ENCODE measurements at places on chromosomes 11 and 22. TPM values are rescaled to one million over a fixed set of nuclear protein-coding genes. Genes with fewer than 3 reads are reported as not detected.

Gene KCNE3
- total RNA-seq: 0.11 TPM

Gene NPAT
- 77.1 TPM for total RNA-seq

DNA sequence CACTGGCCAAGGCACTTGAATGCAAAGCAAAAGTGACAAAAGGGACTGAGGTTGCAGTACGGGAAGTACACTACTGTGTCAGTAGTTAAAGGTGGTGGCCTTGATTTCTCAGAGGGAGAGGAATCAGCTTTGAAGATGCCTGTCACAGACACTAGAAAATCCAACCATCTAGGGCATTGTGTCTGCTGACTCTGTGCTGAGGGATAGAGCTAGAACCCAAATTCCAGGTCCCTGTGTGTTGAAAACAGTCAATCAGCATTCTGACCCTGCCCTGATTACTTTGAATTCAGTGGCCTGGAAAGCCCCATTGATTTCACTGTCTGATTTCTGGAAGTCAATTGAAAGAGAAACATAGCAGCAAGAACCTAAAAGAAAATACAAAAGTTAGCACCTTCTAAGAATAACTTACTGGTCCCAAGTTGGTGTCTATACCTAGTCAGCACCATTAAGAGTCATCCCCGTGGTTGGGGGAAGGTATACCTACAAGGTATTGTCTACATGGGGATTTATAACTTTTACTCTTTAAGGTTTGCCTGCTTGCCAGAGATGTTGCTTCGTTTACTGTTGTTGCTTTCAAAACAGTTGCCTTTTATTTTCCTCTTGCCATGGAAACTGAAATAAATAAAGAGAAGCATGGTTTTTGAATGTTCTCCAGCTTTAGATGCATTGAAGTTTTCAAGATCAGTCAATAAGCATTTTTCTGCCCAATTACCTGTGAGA lies 97.3 kb downstream of the PDHX start:
- DNase-seq: no peak
- no peaks in the 10 kb centered on the region for H3K36me3 ChIP-seq
- no peaks in the 10 kb centered on the region for H3K27me3 ChIP-seq
- H3K27ac ChIP-seq: no peak overlapping the region
- H3K4me3 ChIP-seq: no peak overlapping the region

DNA sequence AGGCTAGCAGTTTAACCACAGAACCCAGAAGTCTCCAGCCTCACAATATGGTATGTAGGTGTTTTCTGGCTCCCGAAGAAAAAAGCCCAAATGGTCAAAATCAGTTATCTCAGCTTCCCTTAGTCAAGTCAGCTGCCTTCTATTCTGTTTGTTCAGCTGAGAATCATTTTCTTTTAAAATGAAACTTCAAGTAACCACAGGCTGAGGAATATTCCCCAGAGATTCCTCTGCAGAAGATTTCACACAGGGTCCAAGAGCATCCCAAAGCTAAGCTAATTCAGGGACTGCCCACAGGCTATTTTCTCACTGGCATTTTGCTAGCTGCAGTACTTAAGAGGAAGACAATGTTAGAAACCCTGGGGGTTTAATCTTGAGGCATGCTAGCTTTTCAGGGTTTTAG lies 977.0 kb upstream of the CHORDC1 start:
- H3K4me1 ChIP-seq: no peaks in the 10 kb centered on the region
- DNase-seq: no peak
- no peak overlapping the region for H3K4me3 ChIP-seq
- H3K36me3 ChIP-seq: no peaks in the 10 kb centered on the region

GRCh38 chr11:20934516-20934915 lies 265.1 kb downstream of the NELL1 start:
- no peaks in the 10 kb centered on the region for H3K36me3 ChIP-seq
- no peaks in the 10 kb centered on the region for H3K4me1 ChIP-seq
- no peak overlapping the region for H3K4me3 ChIP-seq
- H3K27me3 ChIP-seq: no peaks in the 10 kb centered on the region
- DNase-seq: no peak

DNA sequence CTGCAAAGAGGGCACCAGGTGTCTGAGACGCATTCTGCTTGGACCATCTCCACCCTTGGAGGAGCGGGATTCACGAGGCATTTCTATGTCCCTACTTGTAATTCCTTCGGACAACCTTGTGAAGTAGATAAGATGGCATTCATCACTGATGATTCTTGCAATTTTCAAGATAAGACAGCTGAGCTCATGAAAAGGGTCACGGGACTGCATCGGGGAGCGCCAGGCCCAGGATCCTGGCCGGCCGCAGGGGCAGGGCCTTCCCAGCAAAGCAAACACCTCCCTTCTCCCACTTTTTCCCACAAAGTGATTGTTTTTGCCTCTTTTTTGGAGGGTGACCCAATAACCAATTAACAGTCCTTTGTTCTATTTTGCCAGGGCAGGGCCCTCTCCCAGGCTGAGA lies 8.4 kb downstream of the LIF start:
- no peak overlapping the region for H3K4me3 ChIP-seq
- no peak overlapping the region for H3K27ac ChIP-seq
- no peak for DNase-seq
- H3K27me3 ChIP-seq: no peaks in the 10 kb centered on the region
- peaks cover 2% of the 10 kb centered on the region for H3K4me1 ChIP-seq

GRCh38 chr11:84524422-84525051 lies 1102.6 kb downstream of the DLG2 start:
- no peak overlapping the region for H3K27ac ChIP-seq
- H3K4me3 ChIP-seq: no peak overlapping the region
- no peaks in the 10 kb centered on the region for H3K27me3 ChIP-seq
- DNase-seq: peak; percentile 71
